ENCODE measurements at places on chromosomes 4 and X. TPM values are rescaled to one million over a fixed set of nuclear protein-coding genes. Genes with fewer than 3 reads are reported as not detected.

Gene WDFY3
- total RNA-seq, result 98.1 TPM

Gene MAGEA2
- total RNA-seq, result not detected

Gene FTSJ1
- 67.3 TPM for total RNA-seq

Gene APOOL
- total RNA-seq, result 9.1 TPM

Gene DEFB131A
- not detected for total RNA-seq

Gene JAKMIP1
- not detected for total RNA-seq

Gene TNIP3
- 0.59 TPM for total RNA-seq

Gene FREM3
- not detected for total RNA-seq

Gene MAGED4
- total RNA-seq, result 58.6 TPM

Gene NAP1L2
- not detected for total RNA-seq

Gene PAGE2B
- not detected for total RNA-seq

Gene TMEM144
- 6.8 TPM for total RNA-seq

Gene SPP1
- 16.2 TPM for total RNA-seq

Gene CSAG1
- total RNA-seq, result not detected

Gene CT47B1
- total RNA-seq, result not detected

Gene HS3ST1
- total RNA-seq, result under 0.01 TPM

Gene BEX1
- total RNA-seq, result 4.4 TPM

Gene RAP2C
- 24.6 TPM for total RNA-seq

Gene TMEM156
- total RNA-seq, result not detected

Gene ABLIM2
- total RNA-seq, result 0.36 TPM

Gene TEX13D
- not detected for total RNA-seq

Gene SRD5A3
- total RNA-seq, result 10.6 TPM

Gene PAGE1
- not detected for total RNA-seq

Gene CSAG3
- total RNA-seq, result not detected

Gene CLTRN
- total RNA-seq, result 0.29 TPM

Gene BDH2
- total RNA-seq, result 43.0 TPM

Gene ATP1B4
- total RNA-seq, result not detected

Gene PLXNB3
- 2.7 TPM for total RNA-seq

Gene FRAS1
- 5.1 TPM for total RNA-seq

Gene MAOB
- 0.72 TPM for total RNA-seq

Gene FAT4
- 27.9 TPM for total RNA-seq

Gene PCGF3
- total RNA-seq, result 43.1 TPM

Gene SYP
- 0.29 TPM for total RNA-seq

Gene JCHAIN
- total RNA-seq, result 2.2 TPM

Gene SAGE1
- not detected for total RNA-seq

Gene TMEM184C
- total RNA-seq, result 43.4 TPM

Gene XAGE1B
- not detected for total RNA-seq

Gene GASK1B
- 35.4 TPM for total RNA-seq

Gene F8A1
- total RNA-seq, result 3.8 TPM

Gene S100P
- 0.29 TPM for total RNA-seq

Gene SYNPO2
- total RNA-seq, result 20.9 TPM

Gene CDKL2
- total RNA-seq, result 0.88 TPM

Gene UGT8
- not detected for total RNA-seq

Gene DCK
- total RNA-seq, result 13.8 TPM

Gene C4orf36
- total RNA-seq, result 0.72 TPM

Gene GNRHR
- total RNA-seq, result not detected

Gene ZNF711
- 1.5 TPM for total RNA-seq

Gene MAP9
- total RNA-seq, result 18.1 TPM

Gene RASSF6
- not detected for total RNA-seq

Gene VSIG4
- 0.72 TPM for total RNA-seq

Gene CT45A3
- not detected for total RNA-seq

Gene GUCY1A1
- total RNA-seq, result 0.29 TPM

Gene SLC9B1
- 0.29 TPM for total RNA-seq

Gene HELQ
- total RNA-seq, result 18.3 TPM

Gene TCEAL7
- 6.5 TPM for total RNA-seq
